RKO (cell line): ENCODE measurements at places on chromosomes 7 and 10.
A peak's percentile ranks its signal among the peaks of the same experiment; 100 is the strongest.

DNA sequence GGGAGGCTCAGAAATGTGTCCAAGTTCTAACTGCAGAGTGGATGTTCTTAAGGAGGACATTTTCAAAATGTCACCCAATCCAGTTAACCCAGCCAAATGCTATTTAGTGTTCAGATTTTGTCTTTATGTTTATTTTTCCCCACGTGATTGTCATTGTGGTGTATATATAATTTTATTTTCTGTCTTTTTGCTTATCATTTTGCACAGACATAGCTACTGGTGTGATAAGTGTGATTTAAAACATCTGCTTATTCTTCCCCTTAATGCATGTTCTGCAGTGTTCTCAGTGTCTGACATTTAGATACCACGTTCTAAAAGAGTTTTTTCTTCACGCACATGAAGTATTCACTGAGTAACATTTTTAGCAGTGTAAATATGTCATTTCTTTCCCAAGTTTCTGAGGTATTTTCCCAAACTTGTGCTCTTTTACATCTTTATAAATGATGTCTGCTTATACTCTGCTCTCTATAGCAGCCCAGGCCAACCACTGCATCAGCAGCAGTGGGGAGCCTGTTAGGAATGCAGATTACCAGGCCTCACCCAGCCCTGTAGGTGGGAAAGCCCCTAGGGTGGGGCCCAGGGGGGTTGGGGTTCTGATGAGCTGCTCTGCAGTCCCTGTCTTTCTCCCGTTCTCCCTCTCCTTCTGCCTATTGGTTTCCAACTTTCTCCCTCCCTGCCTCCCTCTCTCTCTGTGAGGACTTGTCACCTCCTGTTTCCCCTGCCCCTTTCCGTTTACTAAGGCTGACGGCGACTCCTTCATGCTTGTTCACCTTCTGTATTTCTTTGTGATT lies 20.8 kb downstream of the ADCY1 start:
- DNase-seq, result no peak

- DNase-seq, result no peak
These were observed 58.8 kb upstream of the GPR26 start for GRCh38 chr10:123607386-123607785.

DNA sequence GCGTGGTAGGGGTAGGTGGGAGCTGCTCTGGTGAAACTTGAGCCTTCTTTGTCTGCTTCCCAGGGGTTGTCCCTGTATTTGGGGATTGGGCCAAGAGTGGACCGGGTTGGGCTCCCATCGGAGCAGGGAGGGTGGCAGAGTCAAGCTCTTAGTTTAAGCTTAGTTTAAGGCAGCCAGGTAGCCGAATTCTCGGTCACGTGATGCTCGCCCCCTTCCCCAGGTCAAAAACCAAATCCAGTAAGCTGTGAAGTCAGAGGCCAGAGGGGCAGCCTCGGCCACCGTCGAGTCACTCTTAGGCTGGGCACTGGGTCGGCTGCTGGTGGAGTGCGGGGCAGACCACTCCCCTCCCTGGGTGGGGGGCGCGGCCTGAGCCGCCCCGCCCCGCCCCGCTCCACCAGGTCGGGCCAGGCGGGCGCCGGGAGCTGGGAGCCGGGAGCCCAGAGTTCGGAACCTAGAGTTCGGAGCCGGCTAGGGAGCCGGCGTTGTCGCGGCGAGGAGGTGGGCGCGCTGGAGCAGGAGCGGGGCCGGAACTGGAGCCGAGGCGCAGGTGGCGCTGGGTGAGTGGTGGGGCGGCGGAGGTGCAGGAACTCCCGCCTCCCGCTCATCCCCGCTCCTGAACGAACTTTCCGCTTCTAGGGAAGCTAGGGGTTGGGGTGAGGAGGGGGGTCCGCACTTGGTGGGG lies 2.8 kb upstream of the LZTS2 start:
- DNase-seq, result no peak

- DNase-seq, result peak; percentile 54
These were observed 747 bp downstream of the GDI2 start for GRCh38 chr10:5812283-5813090.

GRCh38 chr7:73970801-73971229 lies 57.2 kb upstream of the ELN start:
- no peak for DNase-seq

DNA sequence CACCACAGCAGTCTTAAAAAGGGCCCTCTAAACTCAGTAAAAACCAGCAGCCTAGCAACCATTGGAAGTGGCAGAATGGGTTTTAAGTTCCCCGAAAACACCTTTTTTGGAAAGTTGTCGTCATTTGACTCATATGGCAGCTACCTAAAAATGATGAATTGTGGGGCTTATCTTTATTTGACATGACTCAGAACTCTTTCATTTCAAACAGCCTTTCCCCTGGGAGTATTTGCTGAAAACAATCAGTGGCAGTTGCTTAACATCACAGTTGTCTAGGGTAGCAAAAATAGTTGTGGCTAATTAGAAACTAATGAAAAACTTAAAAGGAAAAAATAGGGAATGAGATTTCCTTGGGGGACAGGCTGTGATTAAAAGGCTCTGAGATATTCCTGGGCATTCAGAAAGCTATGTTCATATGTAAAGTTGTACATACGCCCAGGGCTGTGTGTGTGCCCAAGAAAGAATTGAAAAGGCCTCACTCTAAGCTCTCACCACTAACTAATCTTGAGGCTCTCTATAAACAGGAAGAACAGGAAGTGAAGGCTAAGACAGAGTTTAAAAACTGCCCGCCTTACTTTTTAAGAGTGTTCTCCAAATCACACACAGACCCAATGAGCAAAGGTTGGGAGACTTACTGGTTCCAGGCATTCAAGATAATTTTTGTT lies 81.7 kb upstream of the HECTD2 start:
- DNase-seq, result peak; percentile 19

DNA sequence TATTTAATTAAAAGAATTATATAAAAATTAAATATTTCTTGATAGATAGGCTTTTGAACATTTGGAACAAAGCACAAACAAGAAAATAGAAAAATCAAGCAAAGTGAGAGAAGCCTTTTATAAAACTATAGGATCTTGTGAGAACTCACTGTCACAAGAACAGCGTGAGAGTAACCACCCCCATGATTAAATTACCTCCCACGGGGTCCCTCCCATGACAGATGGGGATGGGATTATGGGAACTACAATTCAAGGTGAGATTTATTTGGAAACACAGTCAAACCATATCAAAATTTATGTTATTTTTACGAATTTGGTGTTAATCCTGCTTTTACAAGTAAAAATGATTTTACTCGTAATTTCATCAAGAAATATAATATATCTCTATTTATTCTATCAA lies 1136.1 kb upstream of the POT1 start:
- DNase-seq, result no peak

GRCh38 chr7:633381-634018 lies 93.0 kb upstream of the DNAAF5 start:
- DNase-seq, result no peak

DNA sequence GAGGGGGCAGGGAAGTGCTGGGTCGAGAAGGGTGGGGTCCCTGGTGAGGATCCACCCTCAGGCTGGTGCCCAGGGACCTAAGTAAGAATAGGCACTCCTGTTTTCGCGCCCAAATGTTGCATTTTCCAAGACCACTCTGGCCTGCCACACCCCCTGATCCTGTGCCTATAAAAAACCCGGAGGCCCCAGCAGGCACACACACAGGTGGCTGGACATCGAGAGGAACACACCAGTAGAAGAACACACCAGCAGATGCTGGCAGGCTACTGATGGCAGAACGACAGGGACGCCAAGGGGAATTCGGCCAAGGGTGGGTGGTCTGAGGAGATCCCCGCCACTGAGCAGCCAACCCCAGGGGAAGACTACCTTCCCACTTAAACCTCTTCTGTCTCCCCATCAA lies 633.9 kb upstream of the POT1 start:
- DNase-seq, result no peak

DNA sequence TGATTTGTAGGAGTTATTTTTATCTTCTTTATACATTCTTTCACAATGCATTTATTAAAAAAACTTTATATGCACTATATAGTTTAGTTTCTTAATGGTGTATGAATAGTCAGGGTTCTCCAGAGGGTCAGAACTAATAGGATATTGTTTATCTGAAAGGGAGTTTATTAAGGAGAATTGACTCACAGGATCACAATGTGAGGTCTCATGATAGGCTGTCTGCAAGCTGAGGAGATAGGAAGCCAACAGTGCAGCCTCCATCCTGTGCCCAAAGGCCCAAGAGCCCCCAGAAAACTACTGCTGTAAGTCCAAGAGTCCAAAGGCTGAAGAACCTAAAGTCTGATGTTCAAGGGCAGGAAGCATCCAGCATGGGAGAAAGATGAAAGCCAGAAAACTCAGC lies 192.8 kb upstream of the AHR start:
- DNase-seq, result no peak

DNA sequence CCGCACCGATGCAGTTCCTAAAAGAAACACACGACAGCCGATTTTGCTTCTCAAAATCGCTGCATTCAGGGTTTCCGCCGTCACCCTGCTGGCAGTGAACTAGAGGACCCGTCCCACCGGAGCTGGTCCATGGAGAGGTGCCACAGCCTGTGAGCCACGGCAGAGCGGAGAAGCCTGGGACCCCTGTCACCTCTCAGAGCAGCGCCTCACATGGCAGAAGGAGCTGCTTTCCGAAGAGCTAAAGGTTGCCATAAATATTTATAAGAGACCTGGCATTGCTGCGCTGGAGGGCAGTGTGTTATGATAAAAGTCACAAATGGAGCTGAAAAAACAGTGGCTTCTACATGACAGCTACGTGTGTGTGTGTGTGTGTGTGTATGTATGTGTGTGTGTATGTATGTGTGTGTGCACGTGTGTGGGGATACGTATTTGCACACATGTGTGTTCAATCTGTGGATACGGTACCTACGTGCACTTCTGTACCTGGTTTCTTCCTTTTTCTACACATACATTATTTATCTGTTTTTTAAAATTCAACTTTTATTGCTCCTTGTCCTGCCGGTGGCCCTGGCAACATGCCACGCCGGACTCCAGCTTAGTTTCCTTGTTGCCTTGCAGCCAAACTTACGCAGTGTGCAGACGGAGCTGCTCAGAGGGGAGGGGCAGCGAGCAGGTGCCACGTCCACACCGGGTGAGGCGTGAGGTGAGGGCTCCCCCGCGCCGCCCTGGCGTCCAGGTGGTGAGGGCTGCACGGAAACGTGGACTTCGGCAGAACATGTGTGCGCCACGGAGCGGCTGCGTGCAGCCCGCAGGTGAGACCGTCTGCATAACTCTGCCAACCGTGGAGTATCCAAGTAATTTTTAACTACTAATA lies 115.2 kb upstream of the PITRM1 start:
- no peak for DNase-seq

- DNase-seq, result no peak
These were observed 51.7 kb downstream of the BZW2 start for GRCh38 chr7:16697507-16698199.

GRCh38 chr10:11161096-11161495 lies 143.4 kb downstream of the CELF2 start:
- no peak for DNase-seq

DNA sequence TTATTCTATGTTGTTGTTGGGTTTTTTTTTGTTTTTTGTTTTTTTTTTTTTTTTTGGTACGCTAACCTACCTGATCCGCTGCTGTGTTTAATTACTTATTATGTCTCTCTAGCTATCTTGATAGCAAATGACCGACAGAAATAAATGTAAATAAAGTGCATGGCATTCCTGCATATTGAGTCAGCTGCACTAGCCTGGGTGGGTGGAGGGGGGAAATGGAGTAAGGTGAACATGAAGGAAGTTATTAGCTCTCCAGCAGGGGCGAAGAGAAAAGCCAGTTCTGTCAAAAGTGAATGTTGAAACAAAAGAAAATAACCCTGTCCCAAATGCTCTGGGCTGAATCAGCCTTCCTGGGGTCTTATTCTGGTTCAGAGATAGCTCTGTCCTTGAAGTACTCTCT lies 210.7 kb upstream of the MDFIC start:
- no peak for DNase-seq
